ENCODE measurements at places on chromosomes 4 and X.

DNA sequence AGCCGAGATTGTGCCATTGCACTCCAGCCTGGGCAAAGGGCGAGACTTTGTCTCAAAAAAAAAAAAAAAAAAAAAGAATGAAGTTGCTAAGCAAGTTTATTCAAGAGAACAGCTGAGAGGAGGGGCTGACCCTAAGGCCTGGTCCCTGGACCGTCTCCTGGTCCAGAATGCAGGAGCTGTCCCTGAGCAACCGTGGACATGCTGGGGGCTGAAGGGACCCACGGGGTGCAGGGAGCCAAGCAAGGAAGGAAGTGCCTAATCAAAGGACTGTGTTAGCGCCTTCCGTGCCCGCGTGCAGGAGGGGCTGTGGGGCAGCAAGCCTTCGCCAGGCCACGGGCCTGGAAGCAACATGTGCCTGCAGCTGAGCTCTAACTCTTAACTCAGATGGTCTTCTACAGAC is 39.1 kb upstream of the CDKN2AIP start:
- no peak for DNase-seq

DNA sequence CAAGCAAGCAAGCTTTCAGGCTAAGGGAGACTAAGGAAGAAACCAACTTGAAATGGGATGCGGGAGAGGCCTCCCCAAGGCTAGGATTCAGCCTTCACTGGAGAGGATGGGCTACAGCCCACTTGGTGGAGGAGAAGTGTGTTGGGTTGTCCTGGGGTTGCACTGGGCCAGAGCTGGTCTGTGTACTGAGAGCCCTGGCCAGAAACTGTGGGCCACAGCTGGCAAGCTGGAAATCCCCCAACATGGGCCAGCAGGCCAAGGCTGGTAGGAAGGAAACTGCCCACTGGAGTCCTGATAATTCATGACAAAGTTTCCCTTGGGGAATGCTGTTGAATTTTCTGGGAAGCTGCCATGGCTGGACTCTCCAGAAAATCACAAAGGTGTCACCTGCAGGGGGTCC is 188.0 kb upstream of the S100G start:
- DNase-seq, result no peak

DNA sequence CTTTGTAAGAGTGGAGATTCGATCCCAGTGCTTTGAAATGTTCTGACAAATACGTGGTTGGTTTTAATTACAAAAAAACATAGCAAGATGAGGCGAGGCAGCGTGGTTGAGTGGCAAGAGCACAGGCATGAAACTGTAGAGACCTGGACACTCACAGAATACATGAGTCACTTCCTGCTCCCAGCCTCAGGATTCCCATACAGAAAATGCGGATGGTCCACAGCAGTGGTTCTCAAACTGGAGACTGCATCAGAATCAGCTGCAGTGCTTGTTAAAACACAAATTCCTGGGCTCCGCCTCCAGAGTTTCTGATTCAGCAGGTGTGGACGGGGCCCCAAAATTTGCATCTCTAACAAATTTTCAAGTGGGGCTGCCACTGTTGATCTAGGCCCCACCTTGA is 10.1 kb downstream of the OTOP1 start:
- no peak for DNase-seq

DNA sequence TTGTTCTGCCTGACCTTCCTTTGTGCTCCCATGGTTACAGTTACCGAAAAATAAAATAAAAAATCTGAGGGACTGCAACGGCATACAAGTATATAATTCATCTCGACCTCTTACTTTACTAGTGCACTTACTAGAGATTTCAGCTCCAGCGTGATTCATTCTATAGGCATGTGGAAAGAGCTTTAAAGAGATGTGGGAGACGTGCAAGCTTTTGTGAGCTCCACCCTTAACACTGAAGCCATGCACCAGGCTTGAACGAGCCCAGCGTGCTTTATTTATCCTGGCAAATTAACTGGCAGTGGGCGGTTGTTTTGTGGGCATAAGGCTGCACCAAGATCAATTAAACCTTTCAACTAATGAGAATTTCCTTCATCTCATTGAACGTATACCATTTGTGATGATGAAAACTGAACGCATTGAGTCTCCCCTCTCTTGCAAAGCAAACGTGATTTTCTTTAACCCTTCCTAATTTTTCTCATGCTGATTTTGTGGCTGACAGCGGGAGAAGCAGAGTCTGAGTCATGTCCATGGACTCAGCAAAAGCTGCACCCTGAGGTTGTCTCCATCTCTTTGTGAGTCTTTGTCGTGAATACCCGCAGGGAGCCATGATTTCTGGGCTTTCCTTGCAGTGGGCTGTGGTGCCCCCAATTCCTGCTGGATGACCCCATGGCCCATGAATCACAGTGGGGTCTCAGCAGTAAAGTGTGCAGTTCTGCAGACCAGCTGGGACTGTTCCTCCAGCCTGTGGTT is 60.1 kb downstream of the MXRA5 start:
- no peak for DNase-seq

DNA sequence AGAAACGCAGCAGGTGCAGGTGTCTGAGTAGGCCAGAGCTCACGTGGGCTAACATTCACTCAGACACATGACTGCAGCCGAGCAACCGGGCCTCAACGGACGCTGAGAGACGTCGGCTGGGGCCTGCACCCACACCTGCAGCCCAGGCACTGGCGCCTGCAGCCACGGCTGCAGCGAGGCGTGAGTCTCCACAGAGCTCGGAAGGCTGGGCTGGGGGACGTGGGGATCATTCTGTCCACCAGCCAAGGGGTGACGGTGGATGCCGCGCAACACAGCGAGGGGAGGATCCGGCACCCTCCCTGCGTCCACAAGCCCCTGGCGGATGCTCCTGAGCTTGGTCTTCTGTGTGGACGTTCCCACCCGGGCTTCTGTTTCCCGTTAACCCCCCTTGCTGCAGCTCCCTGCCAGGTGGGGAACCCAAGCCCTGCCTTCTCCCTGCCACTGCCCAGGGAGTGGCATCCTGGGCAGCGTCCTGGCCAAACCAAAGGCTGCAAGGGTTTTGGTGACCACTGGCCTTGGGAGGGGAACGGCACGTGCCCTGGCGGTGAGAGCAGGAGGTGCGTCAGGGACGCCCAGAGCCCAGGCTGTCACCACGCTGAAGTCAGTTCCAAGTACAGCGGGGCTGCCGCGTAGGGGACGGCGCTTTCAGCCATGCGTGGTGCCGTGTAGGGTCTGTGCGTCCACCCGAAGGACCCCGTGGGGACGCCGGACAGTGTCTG is 16.3 kb downstream of the PPP2R3B start:
- DNase-seq, result no peak

DNA sequence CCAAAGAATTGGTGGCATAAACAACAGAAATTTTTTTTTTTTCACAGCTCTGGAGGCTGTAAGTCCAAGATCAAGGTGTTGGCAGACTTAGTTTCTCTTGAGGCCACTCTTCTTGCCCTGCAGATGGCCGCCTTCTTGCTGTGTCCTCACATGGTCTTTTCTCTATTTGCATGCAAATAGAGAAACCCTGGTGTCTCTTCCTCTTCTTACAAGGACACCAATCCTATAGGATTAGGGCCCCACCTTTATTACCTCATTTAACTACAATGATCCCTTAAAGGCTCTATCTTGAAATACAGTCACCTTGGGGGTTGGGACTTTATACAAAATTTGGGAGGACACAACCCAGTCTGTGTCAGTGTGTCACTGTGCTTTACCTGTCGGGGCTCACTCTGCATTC is 175.4 kb upstream of the PGRMC2 start:
- no peak for DNase-seq

DNA sequence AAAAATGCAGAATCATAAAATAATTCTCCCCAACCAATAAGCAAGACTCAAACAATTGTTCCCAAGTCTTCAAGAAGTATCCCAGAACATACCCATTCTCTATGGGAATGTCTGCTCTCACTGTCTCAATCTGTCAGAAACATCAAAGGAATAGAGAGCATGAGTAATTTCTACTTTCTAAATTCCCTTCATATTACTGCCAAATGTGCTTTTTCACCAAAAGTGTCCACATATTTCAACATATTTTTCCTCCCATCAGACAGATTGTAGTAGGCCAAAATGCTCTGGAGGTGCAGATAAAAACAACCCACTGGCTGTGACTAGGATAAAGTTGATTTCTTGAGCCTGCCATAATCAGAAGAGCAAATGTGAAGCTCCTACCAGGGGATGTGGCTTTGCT is 692.0 kb upstream of the FAM241A start:
- no peak for DNase-seq

DNA sequence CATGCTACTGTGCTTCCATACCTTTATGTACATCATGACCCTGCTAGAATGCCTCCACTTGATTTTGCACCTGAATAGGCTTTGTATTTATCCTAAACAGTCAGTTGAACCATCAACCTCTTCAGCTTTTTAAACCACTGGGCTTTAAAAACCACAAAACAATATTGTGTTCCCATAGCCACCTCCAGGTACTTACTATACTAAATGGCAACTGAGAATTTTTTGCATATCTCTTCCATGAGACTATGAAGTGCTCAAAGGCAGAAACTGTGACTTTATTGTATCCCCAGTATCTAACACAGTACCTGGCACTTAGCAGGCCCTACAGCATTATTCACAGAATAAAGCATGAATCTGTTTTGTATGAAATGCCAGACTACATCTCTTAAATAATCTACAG is 39.7 kb downstream of the ANAPC10 start:
- no peak for DNase-seq

DNA sequence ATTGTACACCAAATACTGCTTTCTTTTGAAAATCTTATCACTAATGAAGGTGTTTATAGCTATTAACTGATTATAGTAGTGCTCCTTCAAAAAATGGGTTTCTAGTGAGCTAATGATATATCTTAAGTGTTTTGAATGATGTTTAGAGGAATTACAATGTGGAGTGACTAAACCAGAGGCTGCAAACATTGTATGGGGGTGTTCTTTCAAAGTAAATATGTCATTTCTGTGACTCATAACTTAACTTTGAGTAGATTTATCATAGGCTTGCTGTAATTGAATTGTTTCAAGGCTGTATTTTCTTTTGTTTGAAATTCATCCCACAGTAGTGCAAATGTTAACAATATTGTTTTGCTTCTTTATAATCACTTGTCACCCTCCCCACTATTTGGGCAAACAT is 141.6 kb downstream of the IL1RAPL2 start:
- no peak for DNase-seq

DNA sequence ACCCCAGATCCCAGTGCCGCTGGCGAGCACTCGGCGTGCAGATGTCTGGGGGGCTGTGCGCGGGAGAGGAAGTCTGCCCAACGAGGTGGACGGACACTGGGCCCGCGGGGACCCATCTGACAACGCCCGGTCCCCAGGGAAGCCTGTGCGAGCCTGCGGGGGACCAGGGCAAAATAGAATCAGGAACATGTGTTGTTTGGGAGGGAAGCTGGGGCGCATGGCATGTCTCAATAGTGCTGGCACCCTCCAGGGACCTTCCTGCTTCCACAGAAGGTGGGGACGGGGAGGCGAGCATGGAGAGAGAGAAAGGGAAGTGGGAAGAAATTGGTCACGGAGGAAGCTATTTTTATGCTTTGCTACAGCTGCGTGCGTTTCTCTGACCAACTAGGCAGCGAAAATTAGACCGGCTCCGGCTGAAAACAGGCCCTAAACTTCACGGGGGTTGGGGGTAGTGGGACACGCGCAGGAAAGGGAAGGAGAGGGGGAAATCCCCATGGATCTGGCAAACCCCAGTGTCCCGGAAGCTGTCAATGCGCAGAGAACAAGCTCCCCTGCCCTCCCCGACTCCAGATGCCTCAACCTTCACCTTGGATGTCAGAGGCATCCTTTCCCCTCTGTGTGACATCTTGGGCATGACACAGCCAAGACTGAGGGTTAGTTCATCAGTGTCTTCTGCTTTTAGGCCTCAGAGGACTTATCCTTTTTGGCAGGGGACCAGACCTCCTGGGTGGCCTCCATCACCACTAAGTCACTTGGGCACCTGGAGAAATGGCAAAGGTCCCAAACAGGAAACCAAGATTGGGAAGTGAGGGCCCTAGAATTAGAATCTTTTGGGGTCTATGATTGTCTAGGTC is 169.8 kb upstream of the BCOR start:
- DNase-seq, result no peak

- no peak for DNase-seq
Measured at GRCh38 chrX:133985164-133985966, at the start of gene GPC3. Gene GPC3, minus strand, starts transcription at chrX:133985594.

DNA sequence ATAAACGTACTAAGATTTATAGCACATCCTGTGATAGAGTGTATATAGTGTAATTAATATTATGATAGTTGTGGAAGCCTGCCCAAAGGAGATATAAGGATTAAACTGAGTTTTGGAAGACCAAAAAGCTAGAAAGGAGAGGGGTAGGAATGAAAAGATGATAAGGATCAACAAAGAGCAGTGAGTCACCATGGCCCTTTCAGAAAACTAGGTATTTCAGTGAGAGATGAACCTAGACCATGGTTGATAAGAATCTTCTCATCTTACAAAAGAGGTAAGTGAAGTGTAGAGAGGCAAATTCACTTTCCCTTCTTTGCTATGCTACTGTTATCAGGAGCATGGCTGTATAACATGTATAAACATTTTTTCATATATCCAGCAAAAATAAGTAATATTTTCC is 133.8 kb upstream of the PLAC1 start:
- DNase-seq, result no peak

GRCh38 chrX:31070057-31070468 is 1.8 kb downstream of the FTHL17 start:
- DNase-seq, result no peak

- DNase-seq, result no peak
Measured at GRCh38 chr4:153758136-153758535, 1.7 kb downstream of the RNF175 start.

GRCh38 chrX:79080141-79080540 is 64.3 kb upstream of the GPR174 start:
- DNase-seq, result no peak

GRCh38 chr4:67550857-67551256 is 5.6 kb upstream of the CENPC start:
- no peak for DNase-seq

- DNase-seq, result no peak
Measured at GRCh38 chrX:137072396-137072795, 38.6 kb upstream of the GPR101 start.

DNA sequence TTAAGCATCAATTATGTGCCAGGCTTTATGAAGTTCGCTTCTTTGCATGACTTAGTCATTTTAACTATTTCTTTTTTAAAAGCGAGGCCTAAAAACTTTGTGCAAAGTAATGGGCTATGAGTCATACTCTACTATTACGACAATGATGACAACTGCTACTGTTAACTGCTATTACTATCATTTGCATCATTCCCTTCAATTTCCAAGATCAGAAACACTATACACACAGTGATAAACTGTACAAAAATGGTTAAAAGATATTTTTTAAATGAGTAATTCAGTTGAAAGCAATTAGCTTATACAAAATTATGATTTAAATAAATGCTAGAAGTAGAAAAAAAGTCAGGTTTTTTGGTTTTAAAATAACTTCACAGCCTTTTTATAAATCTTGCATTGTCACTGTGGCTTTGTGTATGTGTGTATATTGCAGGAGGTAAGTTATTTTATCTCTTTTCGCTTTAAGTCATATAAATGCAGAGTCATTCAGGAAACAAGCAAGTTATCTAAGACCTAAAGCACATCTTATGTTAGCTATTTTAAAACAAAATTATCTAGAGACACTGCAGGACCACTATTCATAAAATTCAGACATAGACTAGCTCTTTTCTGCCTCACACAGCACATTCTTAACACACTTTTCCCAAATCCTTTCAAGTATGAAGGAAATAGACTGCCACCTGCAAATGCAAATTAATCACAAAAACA is 18.5 kb upstream of the CXCL3 start:
- DNase-seq, result no peak
